ENCODE measurements at places on chromosomes 13 and 19.

- DNase-seq = no peak
Measured at GRCh38 chr13:98821372-98822224, 69.1 kb upstream of the SLC15A1 start.

DNA sequence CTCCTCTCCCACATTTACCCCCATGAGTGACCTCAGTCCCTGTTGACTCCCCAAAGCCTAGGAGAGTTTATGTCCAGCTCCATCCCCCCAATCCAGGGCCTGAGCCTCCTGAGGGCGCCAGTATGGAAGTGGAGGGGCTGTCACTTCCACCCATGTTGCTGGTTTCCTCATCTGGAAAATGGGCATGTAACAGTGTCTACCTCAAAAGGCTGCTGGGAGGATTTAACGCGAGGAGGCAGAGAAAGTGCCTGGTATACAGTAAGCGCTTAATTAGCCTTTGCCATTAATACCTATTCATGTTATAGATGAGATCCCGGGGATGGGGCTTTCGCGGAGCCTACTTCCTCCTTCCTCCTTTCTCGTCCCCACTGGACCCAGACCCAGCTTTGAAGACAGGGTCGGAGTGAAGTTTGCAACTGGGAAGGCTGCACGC, 476 bp downstream of the TYK2 start:
- DNase-seq = no peak

DNA sequence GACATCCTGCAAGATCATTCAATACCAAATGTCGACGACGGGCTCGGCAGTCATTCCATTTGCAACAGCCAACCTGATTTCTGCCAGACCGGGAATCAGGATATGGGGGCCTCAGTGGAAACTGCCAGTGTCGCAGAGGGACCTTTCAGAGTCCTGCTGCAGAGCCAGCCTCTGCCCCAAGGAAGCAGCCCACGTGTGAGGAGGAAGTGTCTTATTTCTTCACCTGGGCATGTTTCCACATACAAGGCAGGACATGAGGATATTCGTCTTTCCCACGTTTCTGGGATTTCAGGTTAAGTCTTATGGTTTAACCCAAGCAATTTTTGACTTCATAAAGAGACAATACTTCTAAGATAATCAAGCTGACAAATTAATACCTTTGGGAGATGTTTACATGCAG, 69.9 kb downstream of the ABCC4 start:
- DNase-seq = no peak

- DNase-seq = no peak
Measured at GRCh38 chr19:11452620-11453310, 17.3 kb downstream of the PRKCSH start.

DNA sequence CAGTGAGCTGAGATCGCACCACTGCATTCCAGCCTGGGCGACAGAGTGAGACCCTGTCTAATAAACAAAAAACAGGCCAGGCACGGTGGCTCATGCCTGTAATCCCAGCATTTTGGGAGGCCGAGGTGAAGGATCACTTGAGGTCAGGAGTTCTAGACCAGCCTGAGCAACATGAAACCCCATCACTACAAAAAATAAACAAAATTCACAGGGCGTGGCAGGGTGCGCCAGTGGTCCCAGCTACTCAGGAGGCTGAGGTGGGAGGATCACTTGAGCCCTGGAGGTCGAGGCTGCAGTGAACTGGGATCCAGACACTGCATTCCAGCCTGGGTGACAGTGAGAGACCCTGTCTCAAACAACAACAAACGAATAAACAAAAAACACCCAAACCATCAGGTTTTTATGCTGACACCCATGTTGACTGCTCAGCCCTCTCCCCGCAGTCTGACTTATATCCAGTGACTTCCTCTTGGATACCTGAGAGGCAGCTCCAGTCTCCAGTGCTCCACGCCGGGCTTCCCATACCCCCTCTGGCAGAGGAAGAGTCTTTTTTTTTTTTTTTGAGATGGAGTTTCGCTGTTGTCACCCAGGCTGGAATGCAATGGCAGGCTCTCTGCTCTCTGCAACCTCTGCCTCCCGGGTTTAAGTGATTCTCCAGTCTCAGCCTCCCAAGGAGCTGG, 17.7 kb downstream of the WTIP start:
- DNase-seq = no peak

DNA sequence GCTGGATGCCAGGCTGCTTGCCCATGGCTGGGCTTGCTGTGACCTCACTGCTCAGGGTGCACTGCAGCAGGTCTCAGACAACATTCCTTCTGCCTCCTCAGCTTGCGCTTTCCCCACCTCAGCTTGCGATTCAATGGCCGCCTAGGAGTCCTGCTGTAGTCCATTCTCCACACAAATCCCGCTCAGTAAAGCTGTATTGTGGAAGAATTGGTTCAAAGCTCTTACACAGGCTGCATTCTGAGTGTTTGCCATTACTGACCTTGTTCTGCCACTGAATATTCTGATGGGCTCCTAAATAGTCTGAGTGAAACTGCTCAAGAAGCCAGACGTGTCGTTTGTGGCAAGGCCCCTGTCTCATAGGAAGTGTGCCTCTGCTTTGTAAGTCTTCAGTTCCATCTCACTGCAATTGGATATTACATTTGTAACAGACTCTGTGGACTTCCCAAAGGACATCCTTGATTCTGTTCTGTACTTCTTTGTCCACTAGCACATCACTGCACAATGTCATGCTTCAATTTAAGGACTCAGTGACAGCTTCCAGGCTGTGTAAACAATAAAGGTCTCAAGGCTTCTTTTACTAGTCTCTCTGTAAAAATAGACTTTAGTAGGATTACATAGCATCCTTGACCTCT, 49.8 kb downstream of the KATNAL1 start:
- no peak for DNase-seq
